Stimulated activated naive CD4-positive, alpha-beta T cell treated with Interleukin-2 at 50 U/mL for 16 hours (primary cell): ENCODE measurements at places on chromosomes 1 and 21.

DNA sequence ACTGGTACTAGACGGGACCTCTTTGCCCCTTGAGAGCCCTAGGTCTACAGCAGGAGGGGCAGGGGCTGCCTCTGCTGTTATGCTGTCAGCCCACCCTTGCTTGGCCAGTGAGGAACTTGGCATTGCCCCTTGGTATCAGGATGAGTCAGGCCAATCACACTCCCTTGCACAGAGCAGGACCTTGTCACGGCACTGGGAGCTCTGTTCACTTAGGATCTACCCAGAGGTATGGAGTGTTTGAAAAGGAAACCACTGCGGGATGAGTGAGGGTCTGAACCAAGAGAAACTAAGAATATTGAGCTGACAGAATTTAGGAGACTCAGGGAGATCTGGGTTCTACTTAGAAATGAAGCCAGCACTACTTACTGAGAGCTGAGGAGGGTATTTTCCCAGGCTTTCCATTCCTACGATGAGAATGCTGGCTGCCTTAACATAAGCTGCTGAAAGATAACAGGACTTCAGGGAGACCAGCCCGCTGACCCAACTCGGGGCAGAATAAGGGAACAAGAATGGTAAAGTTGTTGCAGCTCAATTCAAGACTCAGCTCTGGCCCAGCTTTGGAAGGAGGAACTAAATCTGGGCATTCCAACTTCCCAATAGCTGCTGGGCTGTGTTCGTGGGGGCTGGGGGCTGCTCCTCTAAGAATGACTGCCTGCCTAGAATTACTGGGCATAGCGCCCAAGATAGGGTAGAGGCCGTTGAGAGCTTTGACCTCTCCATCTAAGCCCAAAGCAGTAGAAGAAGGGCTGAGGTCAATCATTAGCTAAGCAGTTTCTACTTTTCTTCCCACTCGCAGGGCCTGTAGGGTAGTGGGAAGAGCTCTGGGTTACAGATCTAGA lies 1.5 kb downstream of the FABP3 start:
- DNase-seq: no peak

GRCh38 chr1:218945050-218945449 lies 228.6 kb upstream of the LYPLAL1 start:
- DNase-seq: no peak

DNA sequence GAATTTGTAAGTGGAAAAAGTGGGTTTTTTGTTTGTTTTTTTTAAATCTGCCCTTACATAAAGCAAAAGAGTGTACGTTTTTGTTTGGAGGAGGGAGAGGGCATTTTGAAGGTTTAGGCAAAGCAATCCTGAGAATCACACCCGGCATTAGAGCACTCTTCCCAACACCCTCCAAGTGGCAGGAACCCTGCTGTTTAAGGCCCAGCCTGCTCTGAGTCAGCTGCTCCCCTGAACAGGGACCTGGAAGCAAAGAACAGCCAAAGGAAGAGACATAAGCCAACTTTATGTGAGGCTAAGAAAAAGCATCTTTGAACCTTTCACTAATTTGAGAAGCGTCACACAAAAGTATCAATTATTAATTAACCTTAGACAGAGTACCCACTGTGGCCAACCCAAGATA lies 16.9 kb downstream of the MTFR1L start:
- no peak for DNase-seq

- DNase-seq: no peak
Observed at GRCh38 chr1:18792747-18793146, 66.7 kb downstream of the TAS1R2 start.

GRCh38 chr1:159274631-159275030 lies 27.5 kb upstream of the FCER1A start:
- DNase-seq: no peak

DNA sequence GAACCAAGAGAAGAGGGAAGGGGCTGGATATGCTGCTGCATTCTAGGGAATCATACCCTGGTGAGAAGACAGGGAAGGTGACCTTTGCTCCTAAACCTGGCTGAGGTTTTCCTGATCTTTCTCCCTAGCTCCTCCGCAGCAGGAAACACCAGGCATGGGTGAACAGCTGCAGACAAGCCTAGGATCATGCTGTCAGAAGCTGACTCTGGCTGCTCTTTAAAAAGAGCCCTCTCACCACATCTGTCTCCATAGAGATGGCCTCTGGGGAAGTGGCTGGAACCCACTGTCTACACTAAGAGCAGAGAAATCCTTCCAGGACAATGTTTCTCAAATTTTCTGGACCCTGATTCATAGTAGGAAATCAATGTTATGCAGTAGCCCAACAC lies 57.6 kb downstream of the CD34 start:
- no peak for DNase-seq

DNA sequence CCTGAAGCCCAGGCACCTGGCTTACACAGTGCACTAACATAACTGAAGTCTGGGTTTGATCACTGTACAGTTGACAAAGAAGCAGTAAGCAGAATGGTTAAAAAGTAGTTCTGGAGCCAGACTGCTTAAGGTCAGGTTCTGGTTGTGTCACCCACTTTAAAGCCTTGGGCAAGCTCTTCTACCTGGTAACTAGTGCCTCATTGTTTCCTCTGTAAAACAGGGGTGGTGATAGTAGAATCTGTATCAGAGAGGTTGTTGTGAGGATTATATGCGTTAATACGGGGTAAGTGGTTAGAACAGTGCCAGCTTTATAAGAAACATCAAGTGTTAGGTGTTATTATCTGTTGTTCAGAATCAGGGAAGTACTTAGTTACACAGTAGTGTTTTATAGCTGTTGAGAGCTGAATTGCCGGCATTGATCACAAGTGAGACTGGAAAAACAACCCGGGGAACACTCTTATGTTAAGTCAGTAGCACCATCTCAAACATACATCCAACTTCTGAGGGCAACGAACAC lies 3.7 kb downstream of the BACH1 start:
- DNase-seq: no peak

GRCh38 chr1:167298325-167298724 lies 77.6 kb downstream of the POU2F1 start:
- no peak for DNase-seq
